ENCODE measurements at places on chromosomes 1 and 21.
A peak's percentile ranks its signal among the peaks of the same experiment; 100 is the strongest.

GRCh38 chr1:60936163-60936562, 146.2 kb upstream of the NFIA start:
- peak; percentile 12 for DNase-seq

DNA sequence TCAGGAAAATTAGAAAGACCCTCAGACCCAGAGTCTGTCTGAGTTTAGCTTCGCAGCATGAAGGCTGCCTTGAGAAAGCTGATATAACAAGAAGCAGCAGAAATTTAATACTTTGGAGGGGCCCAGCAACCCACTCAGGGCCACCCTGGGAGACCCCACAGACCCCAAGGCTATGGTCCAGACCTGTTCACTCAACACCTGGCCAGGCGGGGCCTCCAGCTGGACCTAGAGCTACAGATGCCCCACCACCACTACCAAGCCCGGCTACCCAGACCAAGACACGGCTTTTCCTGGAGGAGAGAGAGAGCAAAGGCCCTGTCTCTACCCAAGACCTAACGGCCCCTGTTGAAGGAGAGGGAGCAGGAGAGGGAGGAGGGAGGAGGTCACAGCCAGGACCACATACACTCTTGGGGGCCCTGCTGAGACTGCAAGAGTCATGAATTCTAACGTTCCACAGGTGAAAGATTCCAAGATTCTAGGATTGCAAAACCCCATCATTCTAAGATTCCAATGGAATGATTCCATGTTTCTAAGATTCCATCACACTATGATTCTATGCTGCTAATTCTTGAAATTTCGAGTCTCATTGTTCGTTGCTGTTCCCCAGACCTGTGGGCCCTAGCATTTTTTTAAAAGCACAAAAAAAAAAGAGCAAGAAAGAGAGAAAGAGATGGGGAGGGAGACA, 53.2 kb downstream of the LACTBL1 start:
- no peak for DNase-seq

- DNase-seq, result no peak
These were observed 29.9 kb upstream of the ACTL8 start for GRCh38 chr1:17725084-17725719.

GRCh38 chr1:154466921-154467417, 35.0 kb upstream of the TDRD10 start:
- DNase-seq, result no peak

- no peak for DNase-seq
These were observed 23.5 kb upstream of the CR2 start for GRCh38 chr1:207430602-207431001.

GRCh38 chr1:247322849-247323586, 8.6 kb downstream of the ZNF496 start:
- no peak for DNase-seq

DNA sequence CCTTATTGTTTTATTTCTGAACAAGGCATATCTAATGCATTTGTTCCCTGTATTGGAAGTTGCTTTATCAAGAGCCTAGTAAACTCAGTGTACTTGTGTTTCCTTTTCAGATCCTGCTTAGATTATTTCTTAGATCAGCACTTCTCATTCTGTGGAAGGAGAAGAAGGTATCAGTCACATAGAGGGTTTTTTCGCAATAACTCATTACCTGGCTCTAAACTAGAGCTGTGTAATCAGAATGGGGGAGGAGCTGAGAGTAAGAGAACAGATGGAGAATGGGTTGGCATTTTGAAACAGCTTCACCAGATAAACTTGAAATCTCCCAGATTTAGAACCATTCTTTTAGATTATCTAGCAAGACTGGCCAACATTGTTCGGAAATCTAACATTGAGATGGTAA, 11.0 kb downstream of the AHCYL1 start:
- DNase-seq, result no peak

DNA sequence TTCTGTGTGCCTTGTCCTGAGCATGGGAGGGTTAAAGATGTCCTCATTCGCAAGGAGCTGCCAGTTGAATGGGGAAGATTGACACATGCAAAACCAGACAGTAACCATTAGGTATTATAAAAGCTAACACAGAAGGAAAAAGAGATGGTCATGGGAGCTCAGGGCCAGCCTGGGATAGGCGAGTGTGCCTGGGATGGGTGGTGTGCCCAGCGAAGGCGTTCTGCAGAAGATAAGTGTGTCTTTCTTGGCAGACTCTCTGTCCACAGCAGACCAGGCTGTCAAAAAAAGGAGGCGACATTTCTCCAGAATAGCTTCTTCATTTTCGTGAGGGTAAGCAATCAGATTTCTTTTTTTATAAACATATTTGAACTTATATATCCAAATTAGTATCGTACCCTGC, 14.1 kb downstream of the PGM1 start:
- no peak for DNase-seq

DNA sequence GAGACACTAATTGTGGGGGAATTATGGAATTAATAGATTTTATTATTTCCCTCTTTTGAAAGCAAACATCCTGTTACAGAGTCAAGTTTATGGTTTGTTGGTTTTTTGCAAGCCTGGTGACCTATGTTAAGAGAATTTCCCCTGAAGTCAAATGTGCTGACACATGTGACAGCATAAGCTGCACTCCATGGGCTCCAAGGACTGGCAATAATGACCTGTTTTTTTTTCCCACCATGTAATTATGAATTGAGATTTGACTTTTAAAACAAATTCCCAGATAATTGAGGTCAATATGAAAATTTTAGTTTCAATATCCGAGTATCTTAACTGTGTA, 242.5 kb upstream of the SGIP1 start:
- DNase-seq, result no peak

- DNase-seq, result peak; percentile 42
These were observed 1.4 kb upstream of the IL24 start for GRCh38 chr1:206895837-206896242.

- DNase-seq, result no peak
These were observed 327.7 kb downstream of the PTPRC start for GRCh38 chr1:198966519-198966918.

DNA sequence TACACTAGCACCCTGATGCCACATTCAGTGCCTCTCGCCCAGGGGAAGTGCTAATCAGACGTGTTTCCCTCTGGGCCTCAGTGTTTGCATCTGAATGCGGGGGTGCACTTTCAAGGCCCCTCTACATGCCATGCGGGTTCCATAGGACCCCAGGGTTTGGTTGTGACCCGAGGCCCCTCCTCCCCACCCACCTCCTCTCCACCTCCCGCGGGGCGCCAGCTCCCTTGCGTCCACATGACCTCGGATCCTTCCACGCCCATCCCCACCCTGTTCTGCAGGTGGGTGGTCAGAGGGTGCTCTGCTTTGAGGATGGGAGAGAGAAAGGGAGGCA, 5.1 kb upstream of the RUNX3 start:
- DNase-seq, result no peak

GRCh38 chr21:27292783-27293182, 325.9 kb upstream of the ADAMTS5 start:
- no peak for DNase-seq

DNA sequence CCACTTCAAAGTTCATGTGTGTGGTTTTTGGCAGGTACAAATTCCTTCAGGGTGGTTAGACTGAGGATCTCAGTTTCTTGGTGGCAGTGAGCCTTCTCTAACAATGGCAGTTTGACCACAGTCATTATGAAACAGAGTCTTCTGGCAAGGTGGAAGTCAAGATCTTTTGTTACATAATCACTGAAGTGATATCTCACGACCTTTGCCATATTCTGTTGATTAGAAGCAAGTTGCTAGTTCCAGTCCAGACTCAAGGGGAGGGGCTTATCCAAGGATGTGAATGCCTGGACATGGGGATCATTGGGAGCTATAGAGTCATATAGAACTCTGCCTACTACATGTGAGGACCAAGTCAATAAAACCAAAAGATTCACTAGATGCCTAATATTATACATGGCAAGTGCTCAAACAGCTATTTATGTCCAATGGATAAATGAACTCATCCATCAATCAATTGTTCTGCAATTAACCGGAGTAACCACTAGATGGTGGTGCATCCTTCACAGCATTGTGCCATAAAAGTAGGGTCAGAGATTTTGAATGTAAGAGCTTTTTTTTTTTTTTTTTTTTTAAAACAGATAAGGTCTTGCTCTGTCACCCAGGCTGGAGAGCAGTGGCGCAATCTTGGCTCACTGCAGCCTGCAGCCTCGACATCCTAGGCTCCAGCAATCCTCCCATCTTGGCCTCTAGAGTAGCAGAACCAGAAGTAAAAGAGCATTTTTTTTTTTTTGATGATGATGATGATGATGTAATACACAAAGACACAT, 131.9 kb downstream of the CRB1 start:
- no peak for DNase-seq

DNA sequence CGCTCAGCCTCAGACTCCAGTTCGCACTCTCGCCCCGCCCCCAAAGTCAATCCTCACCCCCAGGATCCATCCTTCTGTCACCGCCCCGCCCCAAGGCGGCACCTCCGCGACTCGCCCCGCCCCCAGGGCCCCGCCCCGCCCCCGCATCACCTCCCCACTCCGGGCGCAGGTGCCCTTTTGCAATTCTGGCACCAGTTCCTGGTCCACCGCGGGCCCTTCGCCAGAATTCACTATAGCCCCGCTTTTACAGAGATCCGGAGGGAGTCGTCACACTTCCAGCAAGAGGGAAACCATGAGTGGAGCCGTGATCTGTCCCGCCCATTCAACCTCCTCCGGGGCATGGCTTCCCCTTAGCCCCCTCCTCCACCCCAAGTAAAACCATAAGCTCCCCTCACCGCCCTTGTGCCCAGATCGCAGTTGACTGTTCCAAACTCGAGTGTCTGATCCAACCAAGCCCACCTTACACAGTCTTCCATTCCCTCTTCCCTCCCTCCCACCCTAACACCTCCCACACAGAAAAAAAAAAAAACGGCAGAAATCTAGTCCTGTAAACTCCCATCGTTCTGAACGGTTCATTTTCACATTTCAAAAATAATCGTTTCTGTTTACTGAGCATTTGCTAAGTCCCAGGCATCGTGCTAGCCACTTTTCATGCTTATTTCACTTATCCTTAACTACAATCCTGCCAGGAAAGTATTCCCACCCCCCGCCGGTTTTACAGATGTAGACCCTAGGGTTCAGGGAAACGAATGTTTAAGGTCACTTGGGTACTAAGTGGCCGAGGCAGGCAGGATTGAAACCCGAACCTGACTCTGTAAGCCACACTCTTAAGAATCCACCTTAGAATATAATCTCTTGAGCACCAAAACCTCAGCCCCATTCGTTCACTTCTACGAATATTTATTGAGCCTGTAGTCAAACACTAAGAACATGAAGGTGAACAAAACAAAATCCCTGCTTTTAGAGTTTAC, 1.3 kb upstream of the DNAJC16 start:
- DNase-seq, result peak; percentile 90

GRCh38 chr1:207856276-207857023, 54.5 kb downstream of the CD34 start:
- no peak for DNase-seq

DNA sequence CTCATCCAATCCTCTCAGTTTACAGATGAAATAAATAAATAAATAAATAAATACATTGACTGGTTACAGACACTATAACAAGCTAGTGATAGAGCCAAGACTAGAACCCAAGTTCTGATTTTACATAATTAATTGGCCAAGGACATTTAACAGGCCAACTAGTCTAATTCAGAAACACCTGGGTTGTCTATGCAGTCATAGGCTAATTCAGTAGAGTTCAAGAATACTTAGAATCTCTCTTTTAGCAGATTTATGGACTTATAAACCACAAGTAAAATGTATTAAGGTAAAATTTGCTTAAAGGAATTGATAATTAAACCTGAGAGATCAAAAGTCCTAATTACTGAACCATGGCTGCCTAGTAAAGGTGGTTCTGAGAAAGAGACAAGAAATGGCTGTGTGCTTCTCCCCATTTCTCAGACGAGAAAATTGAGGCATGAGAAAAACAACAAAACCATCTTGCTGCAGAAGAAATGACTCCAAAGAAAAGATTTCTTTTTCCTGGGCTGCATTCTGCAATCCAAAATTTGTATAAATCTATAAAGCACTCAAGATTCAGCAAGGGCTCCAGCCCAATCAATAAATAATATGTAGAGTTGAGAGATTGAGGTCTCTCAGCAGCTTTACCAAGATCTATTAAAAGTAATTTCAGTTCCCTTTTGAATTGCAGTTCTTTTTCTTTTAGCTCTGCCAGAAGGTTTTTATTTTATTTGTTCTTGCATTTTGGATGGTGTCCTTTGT, 98.3 kb downstream of the DUSP10 start:
- no peak for DNase-seq
